Stimulated activated CD8-positive, alpha-beta memory T cell treated with anti-CD3 and anti-CD28 coated beads, Interleukin-4, amount 100 ng/mL, for 4 hours (primary cell): ENCODE measurements at places on chromosomes 6 and 20.

DNA sequence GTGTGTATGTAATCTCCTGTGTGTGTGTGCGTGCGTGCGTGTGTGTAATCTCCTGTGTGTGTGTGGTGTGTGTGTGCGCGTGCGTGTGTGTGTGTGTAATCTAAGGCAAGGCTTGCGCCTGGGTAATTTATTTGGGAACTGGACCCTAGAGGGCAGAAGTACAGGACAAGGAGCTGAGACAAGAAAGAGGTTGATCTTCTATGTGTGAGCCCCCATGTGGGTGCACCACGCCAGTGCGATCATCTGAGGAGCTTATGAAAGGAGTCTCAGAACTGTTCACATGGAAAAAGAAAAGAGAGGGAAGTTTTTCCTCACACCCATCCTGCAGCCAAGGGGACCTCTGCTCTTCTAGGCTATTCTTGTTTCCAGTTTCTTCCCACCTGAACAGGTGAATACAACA lies 220.1 kb upstream of the GGTLC1 start:
- DNase-seq = no peak

DNA sequence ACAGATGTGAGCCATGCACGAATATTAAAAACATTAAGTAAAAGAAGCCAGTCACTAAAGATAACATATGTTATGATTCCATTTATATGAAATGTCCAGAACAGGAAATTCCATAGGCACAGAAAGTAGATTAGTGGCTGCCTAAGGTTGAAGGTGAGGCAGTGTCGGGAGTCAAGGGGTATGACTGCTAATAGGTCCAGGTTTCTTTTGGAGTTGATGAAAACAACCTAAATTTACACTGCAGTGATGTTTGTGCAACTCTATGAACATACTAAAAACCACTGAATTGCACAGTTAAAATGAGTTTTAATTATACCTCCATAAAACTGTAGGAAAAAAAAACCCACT lies 14.4 kb downstream of the SRPK1 start:
- DNase-seq = no peak

GRCh38 chr6:37589941-37590340 lies 90.2 kb upstream of the CCDC167 start:
- no peak for DNase-seq

DNA sequence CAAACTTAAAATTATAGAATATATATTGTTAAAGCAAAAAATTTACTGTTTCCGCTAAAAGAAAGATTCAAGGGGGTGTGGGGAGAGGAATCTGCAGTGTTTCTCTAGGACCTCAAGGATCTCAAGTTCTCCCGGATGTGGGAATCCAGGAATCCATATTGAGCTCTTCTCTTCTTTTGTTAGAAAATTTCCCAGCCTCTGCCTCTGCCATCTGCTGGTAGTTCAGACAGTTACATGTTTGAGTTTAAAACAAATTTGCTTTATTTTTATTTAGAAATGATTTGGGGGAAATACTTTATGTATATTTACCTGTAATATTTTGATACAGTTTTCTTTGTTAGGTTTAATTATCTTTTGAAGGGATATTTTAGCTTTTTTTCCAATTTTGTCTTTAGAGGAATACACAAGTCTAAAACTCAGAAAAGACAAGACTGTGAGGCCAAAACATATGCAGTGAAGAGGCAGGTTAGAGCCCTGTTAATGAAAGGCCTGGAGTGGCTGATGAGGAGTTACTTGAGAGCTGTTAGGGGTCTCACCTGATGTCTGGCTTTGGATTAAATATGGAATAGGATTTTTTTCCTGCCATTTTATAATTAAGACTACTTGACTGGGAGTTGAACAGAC lies 268.8 kb downstream of the ARID1B start:
- DNase-seq = no peak

DNA sequence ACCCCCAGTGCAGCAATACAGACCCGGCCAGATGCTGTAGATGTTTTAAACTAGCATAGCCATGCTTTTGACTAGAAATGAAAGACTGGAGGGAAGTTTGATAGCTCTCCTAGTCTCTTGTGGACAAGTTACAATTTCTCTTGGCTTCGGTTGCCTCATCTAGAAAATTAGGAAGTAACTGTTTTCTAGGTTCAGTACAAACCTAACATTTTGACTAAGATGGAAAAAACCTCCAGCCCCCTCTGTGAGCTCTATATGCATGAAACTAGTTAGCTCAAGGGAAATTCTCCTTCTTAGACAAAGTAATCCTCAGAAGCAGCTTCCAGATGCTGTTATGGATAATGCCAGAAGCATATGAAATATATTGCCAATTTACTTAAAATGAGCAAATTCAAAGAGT lies 86.6 kb downstream of the RNF144B start:
- DNase-seq = no peak
